Stimulated activated naive CD4-positive, alpha-beta T cell treated with Interleukin-2 at 50 U/mL for 16 hours (primary cell): ENCODE measurements at places on chromosomes 11 and 22.

GRCh38 chr11:13339195-13340153 lies 61.9 kb downstream of the BMAL1 start:
- no peak for DNase-seq

- DNase-seq: no peak
These were observed 19.7 kb upstream of the ALX4 start for GRCh38 chr11:44329472-44330230.

- DNase-seq: no peak
These were observed 82.8 kb upstream of the SNX19 start for GRCh38 chr11:130999086-130999485.

GRCh38 chr11:17414317-17414737 lies 25.9 kb upstream of the KCNJ11 start:
- no peak for DNase-seq

GRCh38 chr11:28170759-28171158 lies 62.6 kb downstream of the METTL15 start:
- no peak for DNase-seq

GRCh38 chr11:126390272-126390867 lies 34.9 kb downstream of the ST3GAL4 start:
- DNase-seq: no peak
